ENCODE measurements at places on chromosomes 1 and 21.

DNA sequence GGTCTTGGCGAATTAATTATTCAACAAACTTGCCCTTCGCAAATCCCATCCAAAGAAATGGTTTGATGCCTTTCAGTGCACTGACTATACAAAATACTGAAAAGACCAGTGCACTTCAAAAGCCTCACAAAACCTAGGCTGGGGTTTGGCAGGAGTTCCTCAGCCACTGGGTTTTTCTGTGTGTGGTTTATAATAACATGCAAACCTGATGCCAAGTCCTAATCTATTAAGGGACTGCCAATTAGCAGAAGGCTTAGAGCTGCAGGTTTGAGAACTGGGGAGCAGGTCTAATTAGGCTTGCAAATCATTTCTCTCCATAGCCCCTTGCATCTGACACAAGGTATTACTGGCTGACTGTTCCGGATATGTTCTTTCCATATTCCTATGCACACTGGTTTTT is 27.7 kb downstream of the PLPP3 start:
- no peak for DNase-seq

GRCh38 chr1:2381741-2382620 is 9.4 kb downstream of the MORN1 start:
- peak; percentile 92 for DNase-seq

- no peak for DNase-seq
These were observed 18.0 kb downstream of the SERTAD4 start for GRCh38 chr1:210250665-210250997.

DNA sequence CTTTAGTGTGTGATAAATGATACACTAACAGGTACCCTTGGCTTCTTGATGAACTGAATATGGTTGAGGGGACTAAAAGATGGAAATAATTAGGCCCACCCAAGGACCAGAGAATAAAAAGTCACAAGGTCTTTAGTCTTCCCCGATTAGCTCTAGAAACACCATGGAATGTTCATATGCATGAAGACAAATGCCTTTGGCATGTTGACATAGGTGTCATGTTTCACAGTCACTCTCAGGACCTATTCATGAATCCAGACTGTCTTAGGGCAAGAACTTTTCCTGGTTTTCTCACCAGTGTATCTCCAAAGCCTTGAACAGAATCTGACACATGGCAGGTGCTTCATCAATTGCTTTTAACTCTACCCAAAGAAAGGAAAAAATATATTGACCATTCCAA is 412.8 kb downstream of the AJAP1 start:
- no peak for DNase-seq

- DNase-seq, result no peak
These were observed 9.7 kb downstream of the CELA2B start for GRCh38 chr1:15485636-15486035.

DNA sequence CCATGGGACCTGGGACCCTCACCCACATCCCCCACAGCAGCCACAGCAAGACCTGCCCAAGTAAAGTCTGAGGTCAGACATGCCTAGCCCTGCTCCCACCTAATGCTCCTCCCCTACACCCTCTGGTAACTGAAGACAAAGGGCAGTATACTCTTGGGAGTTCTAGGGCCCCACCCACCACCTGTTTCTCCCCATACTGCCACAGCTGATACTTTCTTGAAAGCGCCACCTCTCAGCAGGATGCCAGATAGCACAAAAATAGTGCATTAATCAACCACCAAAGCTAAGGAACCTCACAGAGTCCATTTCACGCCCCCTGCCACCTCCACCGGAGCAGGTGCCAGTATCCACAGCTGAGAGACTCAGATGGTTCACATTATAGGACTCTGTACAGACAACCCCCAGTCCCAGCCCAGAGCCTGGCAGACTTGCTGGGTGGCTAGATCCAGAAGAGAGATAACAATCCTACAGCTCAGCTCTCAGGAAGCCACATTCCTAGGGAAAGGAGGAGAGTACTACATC is 238.1 kb downstream of the LRRC40 start:
- no peak for DNase-seq

DNA sequence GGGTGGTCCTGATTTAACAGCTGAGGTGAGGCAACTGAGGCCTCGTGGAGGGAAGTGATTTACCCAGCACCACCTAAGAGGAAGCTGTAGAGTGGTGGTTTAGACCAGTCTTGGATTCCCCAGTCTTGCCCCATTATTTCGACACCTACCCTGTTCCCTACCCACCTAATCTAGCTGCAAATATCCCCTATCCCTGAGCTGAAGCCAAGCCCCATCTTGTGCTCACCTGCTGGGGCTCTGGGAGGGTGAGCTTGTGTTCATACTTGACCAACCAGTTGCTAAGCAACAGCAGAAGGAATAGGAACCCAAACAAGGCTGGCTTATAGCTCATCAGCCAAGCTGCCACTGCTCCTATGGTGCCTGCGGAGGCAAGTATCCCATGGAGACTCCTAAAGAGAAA is 2.0 kb downstream of the TEX46 start:
- no peak for DNase-seq

DNA sequence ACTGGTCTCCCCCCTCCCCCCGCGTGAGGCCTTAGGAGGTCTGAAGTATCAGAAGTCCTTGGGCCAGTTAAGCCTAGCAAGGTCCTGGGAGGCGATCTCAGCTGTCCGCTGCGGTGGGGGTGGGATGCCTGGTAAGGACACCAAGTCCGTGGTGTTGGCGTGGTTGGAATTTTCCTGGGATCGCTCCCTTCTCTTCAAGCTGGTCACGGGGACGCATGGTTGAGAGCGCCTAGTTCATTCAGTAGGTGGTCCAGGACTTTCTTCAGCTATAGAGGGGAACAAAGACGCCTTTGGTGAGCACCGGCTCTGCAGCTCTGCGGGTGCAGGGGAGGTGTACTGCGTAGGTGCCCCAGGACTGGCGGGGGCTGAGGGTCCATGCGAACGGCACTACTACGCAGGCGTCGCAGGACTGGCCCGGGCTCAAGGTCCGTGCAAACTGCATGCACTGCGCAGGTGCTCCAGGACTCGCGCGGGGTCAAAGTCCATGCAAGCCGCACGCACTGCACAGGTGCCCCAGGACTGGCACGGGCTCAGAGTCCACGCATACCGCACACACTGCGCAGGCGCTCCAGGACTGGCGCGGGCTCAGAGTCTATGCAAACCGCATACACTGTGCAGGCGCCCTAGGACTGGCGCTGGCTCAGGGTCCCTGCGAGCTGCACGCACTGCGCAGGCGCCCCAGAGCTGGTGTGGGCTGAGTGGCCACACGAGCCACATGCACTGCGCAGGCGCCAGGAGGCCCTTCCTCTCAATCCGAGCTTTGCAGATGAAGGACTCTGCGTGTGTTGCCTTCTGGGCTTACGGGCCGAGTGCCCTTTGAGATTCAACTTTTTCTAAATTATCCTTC is 36.6 kb upstream of the HMGN1 start:
- DNase-seq, result peak; percentile 87

DNA sequence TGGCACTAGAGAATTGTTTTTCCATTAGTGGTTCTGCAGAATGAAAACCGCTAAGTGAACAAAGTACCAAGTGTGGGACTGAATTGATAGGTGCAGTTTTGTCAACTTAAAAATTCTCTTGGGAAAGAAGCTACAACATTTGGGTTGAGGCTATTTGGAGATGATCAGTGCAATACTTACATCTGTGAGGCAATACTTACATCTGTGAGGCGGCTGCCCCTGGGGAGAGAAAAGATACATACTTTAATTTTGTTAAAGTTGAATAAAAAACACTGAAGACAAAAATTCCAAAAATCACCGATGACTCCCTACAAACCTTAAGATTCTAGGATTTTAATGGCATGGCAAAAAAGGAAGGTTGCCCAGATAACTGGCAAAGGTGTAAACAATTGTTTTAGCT is 1.7 kb downstream of the CFAP410 start:
- peak; percentile 52 for DNase-seq

DNA sequence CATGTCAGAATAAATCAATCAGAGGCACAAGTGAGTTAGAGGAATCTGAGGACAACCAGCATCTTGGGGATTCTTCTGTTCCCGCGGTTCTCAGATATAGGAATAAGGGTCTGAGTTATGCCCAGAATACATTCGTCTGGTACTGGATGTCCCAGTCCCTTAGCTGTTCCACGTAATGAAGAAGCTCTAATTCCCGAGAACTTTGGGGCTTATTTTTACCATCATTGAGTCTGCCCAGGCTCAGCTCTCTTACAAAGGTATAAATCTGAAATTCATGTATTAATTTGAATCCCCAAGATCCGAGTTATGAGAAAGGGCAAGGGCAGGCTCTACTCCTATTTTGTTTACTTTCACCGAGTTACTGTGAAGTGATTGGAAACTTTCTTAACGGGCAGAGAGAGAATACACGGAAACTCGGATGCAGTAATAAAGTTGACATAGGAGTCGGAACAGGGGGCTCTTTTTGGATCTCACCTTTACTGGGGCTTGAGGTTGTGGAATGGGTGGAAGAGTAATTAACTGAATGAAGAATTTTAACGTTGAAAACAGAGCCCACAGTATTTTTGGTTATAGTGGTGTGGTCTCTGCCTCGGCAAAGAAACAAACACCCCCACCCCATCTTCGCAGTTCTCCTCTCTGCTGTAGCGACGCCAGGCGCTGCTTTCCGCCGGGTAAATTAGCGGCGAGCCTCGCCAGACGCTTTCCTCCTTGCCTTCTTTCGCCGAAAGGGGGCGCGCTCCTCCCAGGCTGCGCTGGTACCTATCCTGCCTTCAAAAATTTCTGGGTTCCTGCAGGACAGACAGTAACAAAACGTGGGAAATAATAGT is 7.1 kb downstream of the PRRX1 start:
- peak; percentile 89 for DNase-seq

DNA sequence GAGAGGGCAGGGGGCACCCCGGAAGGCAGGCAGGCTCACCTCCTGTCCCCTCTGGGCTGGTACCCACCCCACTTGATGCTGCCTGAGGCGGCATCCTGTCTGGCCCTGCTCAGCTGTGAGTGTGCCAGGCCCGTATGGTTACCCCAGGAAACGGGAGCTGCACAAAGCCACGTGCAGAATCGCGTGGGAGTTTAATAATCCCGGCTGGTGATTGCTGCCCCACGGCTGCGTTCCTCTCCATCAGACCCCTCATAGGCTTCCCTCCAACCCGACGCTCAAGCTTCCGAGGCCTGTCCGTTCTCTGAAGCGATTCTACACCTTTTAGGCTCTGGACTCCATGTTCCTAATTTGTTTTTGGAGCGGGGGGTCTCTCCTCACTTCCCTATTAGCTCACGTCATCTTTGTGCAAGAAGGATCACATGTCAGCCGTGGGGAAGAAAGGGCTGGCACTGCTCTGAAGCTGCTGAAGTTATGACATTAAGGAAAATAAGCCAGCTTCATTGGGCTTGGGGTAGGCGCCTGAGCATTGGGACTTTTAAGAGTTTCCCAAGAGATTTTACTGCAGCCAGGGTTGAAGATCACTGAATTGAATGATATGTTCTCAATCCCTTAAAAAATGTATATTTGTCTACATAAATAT is 1.1 kb upstream of the B3GALT5 start:
- no peak for DNase-seq

DNA sequence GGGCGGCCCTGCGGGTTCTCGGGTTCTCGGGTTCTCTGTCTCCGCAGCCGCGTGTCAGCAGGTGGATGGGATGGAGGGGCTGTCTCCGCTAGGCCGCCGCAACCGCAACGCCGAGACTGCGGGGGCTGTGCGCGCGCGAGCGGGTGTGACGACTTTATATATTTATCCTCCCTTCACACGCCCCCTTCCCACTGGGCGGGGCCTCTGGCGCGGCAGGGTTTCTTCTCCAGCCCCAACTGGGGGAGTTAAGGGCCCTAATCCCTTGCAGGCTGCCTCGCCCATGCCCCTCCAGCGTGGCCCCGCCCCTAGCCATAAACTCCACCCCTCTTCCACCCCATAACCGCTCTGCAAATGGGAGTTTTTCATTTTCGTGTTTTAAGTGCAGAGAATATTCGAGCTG is 3.4 kb downstream of the IGSF21 start:
- peak; percentile 66 for DNase-seq

DNA sequence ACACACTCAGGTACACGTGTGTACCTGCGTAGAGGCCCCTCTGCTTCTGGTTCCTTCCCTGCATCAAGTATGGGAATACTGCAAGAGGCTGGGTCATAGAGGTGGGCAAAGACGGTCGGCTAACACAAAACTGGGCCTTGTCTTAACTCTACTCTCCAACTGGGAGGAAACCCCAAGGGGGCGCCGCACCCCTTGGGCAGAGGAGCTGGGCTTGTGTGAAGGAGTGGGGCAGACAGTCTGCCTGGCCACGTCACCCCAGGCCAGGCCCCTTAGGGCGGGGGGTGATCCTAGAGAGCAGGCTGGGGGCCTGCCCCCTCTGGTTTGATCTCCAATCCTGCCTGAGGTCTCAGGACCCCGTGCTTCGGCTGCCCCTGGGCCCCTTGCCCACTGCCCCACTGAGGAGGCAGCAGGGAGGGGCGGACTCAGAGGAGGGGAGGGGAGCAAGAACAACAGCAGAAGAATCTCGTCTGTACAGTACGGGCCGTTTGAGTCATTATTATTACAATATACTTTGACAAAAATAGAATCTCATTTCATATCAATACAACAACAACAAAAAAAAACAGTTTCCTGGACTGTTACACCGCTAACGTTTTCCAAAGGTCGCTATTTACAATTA is 34.7 kb downstream of the MEF2D start:
- no peak for DNase-seq

GRCh38 chr1:69455718-69456117 is 112.0 kb upstream of the LRRC7 start:
- no peak for DNase-seq

DNA sequence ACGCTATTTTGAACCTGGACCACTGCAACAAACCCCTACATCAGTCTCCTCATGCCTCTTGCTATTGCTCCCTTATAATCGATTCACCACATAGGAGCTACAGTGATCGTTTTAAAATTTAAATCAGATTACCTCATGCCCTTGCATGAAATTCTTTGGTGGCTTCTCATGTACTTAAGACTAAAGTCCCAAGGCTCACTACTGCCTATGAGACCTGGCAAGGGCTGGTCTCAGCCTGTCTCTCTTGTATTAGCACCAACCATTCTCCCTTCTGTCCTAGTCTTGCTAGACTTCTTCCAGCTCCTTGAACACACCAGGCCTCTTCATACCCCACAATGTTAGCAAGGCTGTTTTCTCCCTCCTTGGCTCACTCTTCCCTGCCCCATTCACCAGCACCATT is 6.5 kb upstream of the GNPAT start:
- no peak for DNase-seq

- no peak for DNase-seq
These were observed 29.4 kb upstream of the KCNA10 start for GRCh38 chr1:110548381-110548780.

GRCh38 chr1:39645411-39646043 is 6.1 kb upstream of the HEYL start:
- no peak for DNase-seq

DNA sequence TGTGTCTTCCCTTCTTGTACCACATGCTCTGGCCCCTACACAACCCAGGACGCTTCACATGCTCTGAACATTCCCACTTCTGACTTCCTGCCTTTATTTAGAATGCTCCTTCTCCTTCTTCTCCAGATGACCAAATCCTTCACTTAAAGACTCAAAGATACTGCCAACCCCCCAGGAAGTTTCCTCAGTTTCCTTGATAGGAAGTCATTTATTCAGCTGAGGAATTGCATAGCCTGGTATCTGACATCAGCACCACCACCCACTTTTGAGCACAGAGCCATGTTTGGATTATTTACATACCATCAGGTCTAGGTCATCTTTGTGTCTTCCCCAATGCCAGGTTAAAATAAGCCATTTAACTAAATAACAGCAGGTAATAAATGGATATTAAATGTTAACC is 42.4 kb downstream of the GFI1 start:
- DNase-seq, result no peak

All from sciatic nerve (tissue), 2 donors.